Cardiac muscle cell (in vitro differentiated cells and primary cell): ENCODE measurements at places on chromosomes 1 and 21.

- no peak for DNase-seq
These were observed at the start of gene RORC for GRCh38 chr1:151831605-151832004. Gene RORC, minus strand, starts transcription at chr1:151831802. Its CDS starts 38 bp downstream, at chr1:151831764.

- DNase-seq = no peak
These were observed 26.3 kb downstream of the AHDC1 start for GRCh38 chr1:27577504-27578188.

GRCh38 chr21:26539566-26539965 is 33.5 kb downstream of the CYYR1 start:
- DNase-seq = no peak

DNA sequence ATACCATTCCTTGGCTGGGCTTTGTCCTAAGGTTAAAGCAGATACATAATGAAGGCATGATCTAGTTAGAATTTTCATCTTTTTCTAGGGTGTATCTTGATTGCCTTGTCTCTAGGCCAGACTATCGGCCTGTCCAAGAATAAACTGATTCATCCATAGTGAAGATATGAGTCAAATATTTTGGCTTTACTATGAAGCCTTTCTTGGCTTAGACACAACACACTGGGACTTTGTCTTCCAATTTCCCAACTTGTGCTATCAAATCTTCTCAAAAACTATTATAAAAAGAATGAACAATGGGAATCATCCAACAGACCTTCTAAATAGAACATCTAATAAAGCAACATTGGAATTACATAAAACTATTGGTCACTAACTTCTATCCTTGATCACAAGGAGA is 64.8 kb downstream of the WARS2 start:
- no peak for DNase-seq

DNA sequence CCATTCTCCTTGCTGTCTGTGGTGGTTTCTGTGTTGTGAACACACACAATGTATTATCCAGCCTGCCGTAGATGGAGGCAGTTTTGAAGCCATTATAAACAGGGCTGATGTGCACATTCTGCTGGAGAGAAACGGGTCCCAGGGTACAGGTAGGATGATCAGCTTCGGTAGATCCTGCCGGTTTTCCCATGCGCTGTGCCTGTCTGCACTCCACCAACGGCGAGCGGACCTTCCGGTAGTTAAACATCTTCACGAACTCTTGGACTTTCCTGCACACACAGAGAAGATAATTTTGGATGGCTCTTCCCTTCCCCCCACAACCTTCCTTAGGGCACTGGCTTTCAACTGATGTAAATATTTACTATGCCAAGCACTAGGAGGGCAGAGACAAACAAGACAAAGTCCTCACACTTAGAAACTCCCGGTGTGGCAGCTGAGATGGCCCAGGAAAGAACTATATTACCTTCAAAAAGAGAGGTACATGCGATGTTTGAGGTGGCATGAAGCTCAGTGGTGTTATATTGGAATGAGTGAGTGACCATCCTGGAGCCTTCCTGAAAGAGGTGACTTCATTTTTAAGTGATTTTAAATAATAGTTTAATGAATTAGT is 41.7 kb downstream of the ALPL start:
- no peak for DNase-seq

GRCh38 chr1:195748969-195749368 is 859.3 kb downstream of the KCNT2 start:
- no peak for DNase-seq

DNA sequence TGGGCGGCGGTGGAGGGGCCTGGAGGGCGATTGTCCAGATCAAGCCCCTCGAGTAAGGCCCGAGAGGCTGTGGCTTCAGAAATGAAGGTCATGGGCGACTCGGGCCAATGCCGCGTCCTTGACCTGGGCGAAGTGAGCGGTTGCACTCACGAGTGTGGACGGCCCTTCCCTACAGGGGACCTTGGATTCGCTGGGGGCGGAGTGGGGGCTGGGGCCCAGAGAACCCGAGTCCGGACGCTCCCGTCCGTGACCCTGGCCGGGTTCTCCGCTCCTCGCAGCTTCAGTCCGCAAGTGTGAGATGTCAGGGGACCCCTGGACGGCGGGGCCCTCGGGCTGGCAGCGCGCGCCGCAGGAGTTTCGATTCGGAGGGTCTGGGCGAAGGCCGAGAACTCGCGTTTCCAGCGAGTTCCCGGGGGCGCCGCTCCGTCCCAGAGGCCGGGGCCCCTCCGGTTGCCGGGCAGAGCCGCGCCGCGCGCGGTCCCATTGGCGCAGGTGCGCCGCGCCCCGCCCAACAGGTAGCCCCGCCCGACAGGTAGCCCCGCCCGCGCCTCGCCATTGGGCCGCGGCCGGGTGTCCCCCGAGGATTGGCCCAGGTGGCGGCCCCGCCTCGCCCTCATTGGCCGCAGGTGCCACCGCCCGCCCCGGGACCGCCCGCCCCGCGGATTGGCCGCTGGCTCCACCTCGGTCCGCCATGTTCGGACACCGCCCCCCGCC is at the start of gene PRKCZ:
PRKCZ (plus strand) TSS at position 694 of the 714 bp plus-strand sequence. CDS start 220 bp downstream, outside the sequence.
- peak; percentile 95 for DNase-seq

DNA sequence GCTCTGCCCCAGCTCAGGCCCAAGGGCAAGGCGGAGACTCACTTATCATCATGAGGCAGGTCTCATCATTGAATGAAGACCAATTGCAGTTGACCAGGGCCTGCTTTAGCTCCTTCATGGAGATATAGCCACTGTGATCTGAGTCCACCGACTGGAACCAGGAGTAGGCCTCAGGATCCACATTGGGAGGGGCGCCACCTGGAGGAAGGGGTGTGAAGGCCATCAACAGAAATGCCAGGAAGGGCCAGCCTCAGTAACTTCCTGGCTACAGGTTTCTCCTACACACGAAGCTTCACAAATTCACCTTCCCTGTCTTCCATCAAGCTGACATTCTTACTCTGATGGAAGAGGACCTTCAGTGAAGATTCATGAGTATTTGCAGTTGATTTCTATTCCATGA is 11.6 kb downstream of the PEF1 start:
- peak; percentile 28 for DNase-seq

- DNase-seq = no peak
These were observed 317.6 kb downstream of the PRDM2 start for GRCh38 chr1:14017531-14017961.

GRCh38 chr1:65267683-65268082 is 41.7 kb upstream of the DNAJC6 start:
- DNase-seq = no peak

DNA sequence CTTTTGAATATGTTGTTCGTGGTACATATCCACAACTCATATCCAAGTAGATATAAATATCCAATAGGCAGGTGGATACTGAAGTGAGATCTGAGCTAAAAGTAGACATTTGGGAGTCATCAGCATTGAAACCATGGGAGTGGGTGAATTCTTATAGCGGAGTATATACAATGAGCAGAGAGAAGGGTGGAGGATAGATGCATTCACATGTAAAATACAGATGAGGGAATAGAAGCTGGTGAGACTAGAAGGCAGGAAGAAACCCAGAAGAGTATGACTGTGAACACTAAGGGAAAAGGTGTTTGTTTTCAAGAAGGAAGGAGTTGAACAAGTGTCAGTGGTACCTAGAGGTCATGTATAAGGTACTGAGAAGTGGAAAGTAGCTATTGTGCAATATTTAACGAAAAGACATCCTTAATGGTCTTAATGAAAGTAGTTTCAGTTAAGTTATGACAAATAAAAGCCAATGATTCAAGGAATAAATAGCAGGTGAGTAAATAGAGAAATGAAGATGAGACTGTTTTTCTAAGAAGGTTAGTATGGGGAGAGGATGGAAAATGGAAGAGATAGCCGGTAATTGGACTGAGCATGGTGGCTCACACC is 181.6 kb upstream of the CACYBP start:
- no peak for DNase-seq

GRCh38 chr1:187696073-187696472 is 867.3 kb downstream of the PLA2G4A start:
- peak; percentile 17 for DNase-seq

DNA sequence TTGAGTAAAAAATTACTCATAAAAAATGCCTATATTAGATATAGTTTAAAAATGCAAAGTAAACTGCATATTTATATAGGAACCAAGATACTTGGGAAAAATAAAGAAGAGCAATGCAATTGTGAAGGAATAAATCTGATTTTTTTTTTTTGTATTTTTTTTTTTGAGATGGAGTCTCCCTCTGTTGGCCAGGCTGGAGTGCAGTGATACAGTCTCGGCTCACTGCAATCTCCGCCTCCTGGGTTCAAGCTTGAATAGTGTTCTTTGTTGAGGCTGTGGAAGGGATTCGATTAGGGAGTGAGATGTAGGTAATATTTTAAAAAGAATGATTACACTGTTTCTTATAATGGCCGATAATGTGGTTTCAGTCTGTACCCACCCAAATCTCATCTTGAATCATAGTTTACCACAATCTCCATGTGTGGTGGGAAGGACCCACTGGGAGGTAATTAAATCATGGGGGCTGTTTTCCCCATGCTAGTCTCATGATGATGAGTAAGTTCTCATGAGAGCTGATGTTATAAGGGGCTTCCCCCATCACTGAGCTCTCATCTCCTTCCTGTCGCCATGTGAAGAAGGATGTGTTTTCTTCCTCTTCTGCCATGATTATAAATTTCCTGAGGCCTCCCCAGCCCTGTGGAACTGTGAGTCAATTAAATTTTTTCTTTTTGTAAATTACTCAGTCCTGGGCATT is 1765.9 kb downstream of the PLA2G4A start:
- DNase-seq = no peak

- peak; percentile 78 for DNase-seq
These were observed 1.7 kb downstream of the PLEKHG5 start for GRCh38 chr1:6489799-6490180.
